ENCODE measurements at places on chromosomes 2 and 18.

- no peak for DNase-seq
These were observed 125.7 kb downstream of the SEPTIN10 start for GRCh38 chr2:109487871-109488655.

DNA sequence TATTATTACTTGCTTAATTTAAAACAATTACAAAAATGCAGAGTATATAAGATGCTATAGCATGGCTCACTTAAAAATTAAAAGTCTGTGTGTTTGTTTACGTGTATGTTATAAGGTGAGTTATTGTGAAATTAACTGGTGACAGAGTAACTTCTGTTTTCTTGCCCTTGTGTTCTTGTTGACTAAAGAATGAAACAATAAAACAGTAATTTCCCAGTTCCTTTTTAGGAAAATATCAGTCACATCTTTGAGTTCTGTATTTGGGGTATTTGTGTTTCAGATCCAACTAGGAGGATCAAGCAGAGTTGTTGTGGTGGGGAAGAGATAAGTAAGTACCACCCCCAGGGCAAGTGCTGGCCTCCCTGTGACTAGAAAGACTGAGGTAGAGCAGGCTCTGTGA is 143.6 kb downstream of the CCDC148 start:
- DNase-seq: no peak

DNA sequence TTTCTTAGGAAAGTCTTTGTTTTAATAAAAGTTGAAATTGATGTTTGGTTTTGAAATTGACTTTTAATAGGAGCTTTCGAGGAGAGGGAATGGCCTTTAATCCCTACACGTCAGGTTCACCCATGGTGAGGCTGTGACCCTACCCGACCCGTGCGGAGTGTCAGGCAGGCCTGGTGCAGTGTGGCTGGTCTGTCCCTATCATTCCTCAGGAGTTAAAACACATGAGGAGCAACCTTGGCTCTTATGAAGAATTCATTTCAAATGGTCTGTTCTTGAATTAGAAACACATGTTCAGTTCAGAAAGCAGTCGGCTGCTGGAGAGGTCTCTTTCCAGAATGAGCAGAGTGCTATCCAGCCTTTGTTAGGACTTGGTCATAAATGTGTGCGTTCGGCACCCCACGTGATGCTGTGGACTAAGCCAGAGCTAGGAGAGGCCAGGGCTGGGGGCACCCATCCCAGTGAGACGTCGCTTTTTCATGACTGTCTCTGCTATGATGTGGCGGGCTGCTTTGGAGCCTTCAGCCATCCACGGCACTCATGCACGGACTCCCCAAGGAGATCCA is 54.7 kb downstream of the EMILIN2 start:
- DNase-seq: no peak

DNA sequence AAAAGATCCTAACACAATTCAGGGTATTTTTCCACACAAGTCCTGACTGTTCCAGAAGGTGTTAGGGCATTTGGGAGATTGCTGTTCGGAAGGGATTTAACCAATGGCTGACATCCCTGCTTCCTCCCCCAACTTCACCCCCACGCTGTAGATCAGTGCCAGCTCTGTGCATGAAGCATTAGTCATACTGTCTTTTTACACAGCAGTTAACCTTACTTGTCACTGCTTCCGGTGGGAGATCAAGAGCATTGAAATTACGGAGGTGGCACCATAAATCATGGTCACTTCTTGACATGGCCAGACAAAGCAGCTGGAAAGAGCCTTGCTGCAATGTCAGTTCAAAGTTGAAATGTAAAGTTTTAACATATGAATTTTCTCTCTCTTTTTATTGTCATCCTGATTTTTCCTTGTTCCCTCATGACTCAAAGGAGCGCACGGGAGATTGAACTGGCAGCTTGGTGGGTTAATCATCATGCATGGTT is 70.2 kb downstream of the HRH4 start:
- no peak for DNase-seq

- no peak for DNase-seq
These were observed 21.2 kb upstream of the DARS1 start for GRCh38 chr2:136006658-136007057.

GRCh38 chr2:163171786-163172530 is 333.4 kb upstream of the KCNH7 start:
- DNase-seq: no peak

DNA sequence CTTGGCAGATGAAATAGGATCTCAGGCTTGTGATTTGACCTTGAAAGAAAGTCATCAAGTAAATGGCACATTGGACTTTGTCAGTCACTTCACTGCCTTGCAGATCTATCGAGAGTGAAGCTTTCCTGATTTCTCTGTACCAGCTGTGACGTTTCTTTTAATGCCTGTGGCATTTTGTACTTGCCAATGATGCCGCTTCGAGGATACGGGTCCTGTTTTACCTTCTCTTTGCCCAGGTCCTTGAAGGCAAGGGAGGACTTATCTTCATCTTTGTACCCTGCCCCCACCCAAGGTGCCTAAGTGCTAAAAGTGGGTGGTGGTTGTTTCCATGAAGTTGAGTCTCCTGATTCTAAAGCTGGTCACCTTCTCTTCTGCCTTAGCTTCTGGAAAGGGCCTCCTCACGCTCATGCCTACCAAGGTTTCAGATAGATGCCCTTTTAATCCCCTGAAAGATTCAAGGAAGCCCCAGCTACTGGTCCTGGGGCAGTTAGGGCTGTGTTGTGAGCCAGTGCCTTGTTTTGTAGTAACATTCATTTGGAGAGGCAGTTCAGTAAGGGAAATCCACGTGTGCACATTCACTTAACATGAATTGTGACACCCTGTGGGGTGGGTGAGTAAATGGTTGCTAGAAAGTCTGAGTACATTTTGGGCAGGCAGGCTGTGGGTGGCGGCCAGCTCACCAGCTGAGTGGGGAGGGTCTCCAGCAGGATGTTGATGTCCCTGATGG is 6.1 kb downstream of the LBH start:
- DNase-seq: no peak

All from CD4-positive, alpha-beta T cell treated with Interleukin-17A for 1 hour (primary cell).